HepG2 (cell line): ENCODE measurements at places on chromosomes 16 and 17.

DNA sequence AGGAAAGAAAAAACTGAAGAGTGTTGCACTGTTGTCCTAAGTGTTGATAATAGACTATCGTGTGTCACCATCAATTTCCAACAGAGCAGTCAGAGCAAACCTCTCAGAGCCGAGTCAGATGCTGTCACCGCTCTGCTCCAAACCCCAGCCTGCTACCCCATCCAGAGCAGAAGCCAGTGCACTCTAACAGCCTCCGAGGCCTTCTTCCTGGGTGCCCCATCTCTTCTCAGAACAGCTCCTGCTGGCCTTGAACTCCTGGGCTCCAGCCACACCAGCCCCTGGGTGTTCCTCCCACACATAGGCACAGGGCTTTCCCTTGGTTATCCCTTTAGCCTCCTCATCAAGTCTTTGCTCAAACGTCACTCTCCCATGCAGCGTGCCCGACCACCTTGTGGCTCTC lies 21.0 kb downstream of the MEIOB start:
- no peak for DNase-seq

DNA sequence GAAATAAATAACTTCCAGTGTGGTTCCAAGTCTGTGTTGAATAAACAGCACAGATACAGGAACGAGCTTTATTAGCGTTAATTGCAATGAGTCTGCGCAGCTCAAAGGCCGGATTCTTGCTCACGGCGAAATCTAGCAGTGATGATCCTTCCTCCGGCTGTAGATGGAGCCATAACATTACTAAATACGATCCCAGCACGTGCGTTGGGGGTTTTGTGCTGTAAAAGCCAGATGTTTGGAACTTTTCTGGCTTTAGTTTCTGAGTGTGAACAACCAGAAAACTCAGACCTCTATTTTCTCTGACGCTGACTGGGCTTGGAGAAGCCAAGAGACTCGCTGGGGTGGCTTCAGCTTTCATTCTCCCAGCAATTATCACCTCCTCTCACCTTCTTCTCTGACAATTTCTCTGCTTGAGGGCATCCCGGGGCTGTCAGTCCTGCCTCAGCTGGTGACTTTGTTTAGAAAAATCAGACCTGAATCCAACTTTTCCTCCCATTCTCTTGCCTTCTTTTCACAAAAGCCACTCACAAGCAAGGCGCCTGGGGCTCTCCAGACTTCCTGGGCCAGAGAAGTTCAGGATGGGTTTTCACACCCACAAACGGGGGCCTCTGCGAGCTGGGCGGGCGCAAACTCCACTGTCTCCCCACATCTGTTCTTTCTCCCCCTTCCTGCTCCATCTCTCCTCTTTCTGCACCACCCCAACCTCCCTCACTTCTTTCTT lies 47.1 kb upstream of the AKTIP start:
- peak; percentile 69 for DNase-seq

DNA sequence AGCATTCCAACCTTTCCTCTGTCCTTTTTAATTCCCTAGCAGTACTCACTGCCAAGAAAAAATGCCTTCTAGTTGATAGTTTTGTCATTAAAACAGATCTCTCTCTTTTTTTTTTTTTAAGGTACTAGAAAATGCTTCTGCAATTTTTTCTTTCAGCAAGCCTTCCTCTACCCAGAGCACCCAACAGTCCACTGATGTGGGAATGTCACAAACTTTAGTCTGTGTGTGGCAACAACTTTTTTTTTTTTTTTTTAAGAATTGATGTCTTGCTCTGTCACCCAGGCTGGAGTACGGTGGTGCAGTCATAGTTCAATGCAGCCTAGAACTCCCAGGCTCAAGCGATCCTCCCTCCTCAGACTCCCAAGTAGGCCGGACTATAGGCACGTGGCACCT lies 34.7 kb downstream of the CDRT15 start:
- DNase-seq = no peak

DNA sequence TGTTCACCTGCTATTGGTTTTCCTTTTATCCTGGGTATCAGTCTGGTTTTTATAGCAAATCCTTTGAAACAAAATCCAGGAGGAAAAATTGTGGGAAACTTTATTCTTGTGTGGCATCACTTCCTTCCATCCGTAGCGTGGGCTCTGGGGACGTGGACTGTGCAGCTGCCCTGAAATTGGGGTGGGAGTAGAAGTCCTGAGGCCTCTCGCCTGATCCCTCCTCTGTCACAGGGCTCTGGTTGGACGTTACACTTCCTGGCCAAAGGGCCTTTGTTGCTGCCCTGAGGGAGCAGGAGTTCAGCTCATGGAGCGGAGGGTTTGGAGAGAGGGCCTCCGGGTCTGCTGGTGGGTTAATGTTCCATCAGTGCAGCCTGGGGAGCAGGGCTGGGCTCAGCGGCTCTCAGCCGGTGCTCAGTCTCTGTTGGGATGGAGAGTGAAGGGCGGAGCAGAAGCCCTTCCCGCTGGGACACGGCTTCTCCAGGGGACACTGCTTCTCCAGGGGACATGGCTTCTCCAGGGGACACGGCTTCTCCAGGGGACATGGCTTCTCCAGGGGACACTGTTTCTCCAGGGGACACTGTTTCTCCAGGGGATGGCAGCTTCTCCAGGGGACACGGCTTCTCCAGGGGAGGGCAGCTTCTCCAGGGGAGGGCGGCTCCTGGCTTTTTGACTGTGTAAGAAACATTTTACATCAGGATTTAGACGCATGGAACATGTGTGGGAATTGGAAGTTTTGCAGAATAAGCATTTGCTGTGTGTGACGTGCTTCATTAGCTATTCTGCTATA lies 15.2 kb upstream of the RPL13 start:
- peak; percentile 87 for DNase-seq

DNA sequence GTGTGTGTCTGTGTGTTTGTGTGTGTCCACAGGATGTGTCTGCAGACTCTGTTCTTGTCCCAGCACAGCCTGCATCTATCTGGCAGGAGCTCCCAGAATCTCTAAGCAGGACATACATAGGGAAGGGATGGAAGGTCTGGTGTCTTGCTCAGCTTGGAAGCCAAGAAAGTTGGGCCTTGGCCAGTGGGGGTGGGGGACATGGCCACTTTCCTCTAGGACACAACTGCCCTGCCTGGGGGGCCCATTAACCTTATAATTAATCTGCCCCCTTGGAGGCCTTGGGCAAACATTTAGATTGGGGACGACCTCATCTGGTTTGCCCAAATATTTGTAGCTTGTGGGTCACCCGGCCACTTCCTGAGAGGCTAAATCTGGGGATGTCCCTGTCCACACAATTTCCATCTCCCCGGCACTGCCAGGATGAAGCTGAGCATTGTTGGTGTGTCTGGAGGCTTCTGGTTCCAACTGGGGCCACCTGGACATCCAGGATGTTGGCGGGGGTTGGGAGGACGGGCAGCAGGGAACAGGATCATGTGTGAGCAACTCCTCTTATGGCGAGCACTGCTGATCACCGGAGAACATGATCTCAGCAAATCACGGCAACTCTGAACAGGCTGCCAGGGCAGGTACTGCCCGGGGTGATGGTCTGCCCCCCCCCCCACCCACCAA lies 17.2 kb upstream of the FOXF1 start:
- DNase-seq = no peak

DNA sequence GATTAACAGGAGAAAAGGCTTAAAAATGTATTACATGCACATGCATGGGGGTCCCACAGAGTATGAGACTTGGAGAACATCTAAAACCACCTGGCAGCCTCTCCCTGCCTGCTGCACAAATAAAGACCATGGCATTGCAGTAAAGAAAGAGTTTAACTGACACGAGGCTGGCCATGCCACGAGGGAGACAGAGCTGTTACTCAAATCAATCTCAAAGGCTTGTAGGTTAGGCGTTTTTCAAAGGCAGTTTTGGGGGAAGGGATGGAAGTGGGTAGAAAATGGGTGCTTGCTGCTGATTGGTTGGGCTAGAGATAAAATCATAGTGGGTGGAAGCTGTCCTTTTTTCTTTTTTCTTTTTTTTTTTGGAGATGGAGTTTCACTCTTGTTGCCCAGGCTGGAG lies 17.3 kb upstream of the PSMD7 start:
- DNase-seq = no peak

DNA sequence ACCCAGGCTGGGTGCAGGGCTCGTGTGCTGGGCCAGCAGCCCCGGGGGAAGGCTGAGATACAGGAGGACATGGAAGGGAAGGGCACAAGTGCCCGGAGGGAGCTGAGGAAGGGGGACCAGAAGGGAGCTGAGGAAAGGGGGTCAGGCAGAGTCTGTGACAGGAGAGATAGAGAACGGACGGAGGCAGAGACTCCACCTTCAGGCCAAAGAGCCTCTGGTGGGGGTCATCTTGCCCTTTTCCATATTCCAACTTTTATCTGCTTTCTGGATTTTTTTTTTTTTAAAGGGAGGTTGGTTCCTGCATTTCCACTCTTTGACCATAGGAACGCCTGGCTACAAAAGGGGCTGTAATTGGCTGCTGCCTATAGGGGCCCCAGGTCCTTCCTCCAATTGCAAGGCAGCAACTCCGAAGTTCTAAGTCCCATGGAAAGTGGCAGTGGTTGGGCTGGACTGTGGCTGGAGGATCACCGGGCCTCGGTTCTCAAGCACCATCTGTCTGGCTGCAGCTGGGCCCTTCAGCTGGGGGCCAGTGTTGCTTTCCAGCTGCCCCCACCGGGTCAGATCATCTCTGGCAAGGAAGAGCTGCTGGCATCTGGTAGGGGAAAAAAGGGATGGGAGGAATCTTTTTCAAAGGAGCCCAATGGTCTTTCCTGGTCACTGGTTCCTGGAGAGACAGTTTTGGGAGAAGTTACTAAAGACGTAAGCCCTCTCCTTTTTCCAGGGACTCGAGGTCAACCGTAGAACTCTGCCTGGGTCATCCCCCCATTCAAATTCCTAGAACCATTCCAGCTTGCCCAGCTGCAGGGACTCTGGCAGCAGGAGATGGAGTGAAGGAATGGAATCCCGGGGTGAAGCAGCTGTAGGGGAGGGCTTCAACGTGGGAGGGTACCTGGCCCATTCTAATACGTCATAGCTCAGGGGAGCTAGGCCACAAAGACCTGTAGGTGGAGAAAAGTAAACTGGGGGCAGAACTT lies 13.1 kb upstream of the MRPS23 start:
- DNase-seq = peak; percentile 94
